ENCODE measurements at places on chromosomes 1 and 21.

- no peak for DNase-seq
These were observed 118.7 kb downstream of the GLIS1 start for GRCh38 chr1:53620061-53620855.

- no peak for DNase-seq
These were observed 5.6 kb upstream of the SLC25A34 start for GRCh38 chr1:15730423-15730822.

- peak; percentile 14 for DNase-seq
These were observed 31.8 kb upstream of the JUN start for GRCh38 chr1:58815686-58816071.

GRCh38 chr1:233790662-233791371 is 113.7 kb upstream of the SLC35F3 start:
- DNase-seq = peak; percentile 62

DNA sequence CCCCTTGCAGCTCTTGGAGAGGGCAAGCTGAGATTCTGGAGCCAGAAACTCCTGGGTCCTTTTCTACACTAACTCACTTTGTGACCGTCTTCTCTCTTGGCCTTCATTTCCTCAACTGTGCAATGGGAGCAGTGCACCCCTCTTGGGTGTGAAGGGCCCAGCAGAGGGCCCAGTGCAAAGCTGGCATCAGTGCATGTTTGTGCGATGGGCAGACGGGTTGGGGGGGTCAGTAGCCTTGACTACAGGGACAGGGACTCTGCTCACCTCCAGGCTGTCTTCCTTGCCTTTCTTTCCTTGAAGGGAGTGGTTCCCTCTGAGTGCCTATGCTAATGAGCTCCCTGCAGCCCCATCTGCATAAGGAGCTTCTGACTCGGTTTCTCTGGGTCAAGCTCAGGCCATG is 51.0 kb downstream of the EDN2 start:
- no peak for DNase-seq

- no peak for DNase-seq
These were observed 39.0 kb downstream of the SETD4 start for GRCh38 chr21:36021251-36021837.

- peak; percentile 24 for DNase-seq
These were observed 28.9 kb upstream of the EDN2 start for GRCh38 chr1:41513383-41513735.

DNA sequence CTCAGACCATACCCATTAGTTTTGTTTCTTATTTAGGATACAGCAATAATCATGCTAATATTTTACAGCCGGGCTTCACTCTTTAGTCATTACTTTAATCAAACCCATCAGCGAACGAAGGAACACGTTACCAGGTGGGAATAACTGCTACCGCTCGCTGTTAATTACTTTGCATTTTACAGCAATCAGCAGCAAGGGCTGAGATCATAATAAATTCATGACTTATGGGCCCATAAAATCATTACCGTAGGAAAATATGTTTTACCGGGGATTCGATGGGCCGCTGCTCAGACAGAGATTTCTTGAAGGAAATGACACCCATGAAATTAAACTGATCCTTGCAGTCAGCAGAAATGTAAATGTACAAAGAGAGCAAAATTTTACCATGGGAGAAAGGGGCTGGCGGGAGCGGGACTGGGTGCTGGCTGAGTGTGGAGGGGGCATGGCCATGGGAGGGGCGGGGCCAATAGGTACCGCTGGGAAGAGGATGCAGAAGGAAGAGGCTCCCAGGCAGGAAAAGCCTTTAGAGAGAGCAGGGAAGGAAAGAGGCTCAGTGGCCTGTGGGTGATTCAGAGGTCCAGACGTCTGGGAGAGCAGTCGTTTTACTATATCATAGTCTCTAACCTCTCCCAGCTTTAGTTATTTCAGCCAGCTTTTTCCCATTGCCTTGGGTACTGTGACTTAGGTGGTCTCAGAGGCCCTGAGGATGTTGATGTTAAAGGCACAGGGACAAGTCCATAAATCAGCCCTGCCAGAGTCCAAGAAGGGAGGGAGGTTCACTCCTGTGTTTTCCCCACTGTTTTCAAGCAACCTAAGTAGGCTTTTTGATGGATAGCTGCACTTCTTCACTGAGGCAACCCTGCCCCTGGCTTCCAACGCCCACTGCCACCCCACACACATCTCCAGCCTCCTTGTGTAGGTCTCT is 258.9 kb downstream of the SEC16B start:
- no peak for DNase-seq

DNA sequence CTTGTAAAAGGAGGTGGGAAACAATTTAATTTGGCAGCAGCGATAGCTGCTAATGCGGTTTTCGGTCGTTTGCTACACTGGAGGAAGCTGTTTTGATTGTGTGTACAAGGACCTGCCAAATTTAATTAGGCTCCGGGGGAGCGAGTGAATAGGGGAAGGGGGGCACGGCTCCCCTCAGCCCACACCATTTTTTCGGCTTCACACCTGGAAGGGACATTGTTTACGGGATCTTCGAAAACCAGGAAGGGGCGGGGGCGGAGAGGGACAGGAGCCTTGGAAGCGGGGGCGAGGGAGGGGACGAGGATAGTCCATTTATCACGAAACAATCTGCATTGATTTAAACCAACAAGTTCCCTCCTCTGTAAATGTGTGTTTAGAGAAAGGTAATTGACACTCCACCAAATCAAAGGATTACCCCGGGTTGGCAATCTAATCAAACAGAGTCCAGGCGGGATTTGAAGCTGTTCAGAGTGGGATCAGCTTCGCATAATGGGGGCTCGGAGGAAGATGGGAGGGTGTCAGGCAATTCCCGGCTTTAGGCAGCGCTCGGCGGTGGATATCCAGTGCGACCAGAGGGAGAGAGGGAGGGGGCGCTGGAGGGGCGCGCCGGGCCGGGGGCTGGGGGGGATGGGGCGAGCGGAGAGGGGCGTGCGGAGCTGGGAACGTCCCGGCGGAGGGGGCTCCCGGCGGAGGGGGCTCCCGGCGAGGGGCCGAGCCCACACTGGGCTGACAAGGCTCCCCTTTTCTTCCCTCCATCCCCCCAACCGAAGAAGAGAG is 9.8 kb downstream of the PAX7 start:
- no peak for DNase-seq

DNA sequence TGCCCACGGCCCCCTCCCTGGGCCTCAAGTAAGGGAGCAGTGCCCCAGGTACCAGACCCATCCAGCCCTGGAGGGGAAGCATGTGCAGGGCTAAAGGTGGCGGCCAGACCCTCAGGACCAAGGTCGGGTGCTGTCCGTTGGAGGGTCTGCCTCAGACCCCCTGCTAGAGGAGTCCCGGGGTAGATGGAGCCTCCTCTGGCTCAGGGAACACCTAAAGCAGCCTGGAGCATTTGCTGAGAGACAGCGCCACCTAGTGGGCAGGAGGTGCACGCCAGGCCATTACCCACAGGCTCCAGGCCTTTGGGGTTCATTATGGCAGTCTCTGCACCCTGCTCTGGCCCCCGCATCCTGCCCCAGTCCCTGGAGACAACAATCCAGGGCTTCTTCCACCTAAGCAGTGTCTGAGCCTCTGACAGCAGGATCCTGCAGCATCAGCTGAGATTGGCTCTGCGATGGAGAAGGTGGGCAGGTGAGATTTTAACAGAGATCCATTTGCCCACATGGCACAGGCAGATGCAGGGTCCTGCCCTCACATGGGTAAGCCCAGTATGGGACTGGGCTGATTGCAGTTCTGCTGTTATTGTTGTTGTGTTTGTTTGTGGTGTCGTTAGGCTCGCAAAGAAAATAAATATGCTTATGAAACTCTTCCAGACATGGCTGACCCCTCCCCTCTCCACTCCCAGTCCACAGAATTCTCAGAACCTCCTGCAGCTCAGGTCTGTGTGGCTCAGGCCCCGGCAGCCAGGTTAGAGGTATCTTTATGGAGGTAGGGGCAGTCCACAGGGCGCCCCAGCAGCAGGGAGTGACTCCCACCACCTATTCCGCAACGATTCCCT is 42.4 kb downstream of the CTNNBIP1 start:
- peak; percentile 87 for DNase-seq

- DNase-seq = no peak
These were observed 153.5 kb upstream of the GALNT2 start for GRCh38 chr1:229913489-229913888.

- no peak for DNase-seq
These were observed 1.8 kb downstream of the NCSTN start for GRCh38 chr1:160344936-160345335.

- DNase-seq = no peak
These were observed 279.1 kb upstream of the ADGRL4 start for GRCh38 chr1:79285667-79286066.

DNA sequence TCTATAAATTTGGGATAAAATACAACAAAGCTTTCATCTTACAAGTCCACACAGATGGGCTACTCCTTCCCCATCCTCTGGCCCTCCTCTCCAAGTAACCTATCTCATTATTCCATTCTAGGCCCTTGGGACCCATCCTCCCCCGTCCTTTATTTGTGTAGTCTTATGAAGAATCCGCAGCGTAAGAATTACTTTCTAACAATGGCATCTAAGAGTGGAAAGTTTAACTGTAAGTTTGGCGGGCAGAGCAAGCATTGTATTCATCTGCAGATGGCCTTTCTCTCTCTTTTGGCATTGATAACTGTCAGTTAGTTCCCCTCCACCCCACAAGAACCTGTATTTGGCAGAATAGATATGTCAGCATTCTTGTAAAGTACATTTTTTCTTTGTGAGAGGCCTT is 91.9 kb upstream of the TSPAN2 start:
- DNase-seq = no peak

GRCh38 chr1:166083887-166084286 is 82.9 kb downstream of the FAM78B start:
- peak; percentile 65 for DNase-seq

Data from activated CD4-positive, alpha-beta T cell treated with anti-CD3 and anti-CD28 coated beads, Interleukin-2, Interleukin-4, amounts not matched to agents 100 ng/mL and 50 ng/mL, durations not matched to agents 16 hours and 8 hours (primary cell).